Effector CD4-positive, alpha-beta T cell (primary cell): ENCODE measurements at places on chromosomes 5 and 9.

DNA sequence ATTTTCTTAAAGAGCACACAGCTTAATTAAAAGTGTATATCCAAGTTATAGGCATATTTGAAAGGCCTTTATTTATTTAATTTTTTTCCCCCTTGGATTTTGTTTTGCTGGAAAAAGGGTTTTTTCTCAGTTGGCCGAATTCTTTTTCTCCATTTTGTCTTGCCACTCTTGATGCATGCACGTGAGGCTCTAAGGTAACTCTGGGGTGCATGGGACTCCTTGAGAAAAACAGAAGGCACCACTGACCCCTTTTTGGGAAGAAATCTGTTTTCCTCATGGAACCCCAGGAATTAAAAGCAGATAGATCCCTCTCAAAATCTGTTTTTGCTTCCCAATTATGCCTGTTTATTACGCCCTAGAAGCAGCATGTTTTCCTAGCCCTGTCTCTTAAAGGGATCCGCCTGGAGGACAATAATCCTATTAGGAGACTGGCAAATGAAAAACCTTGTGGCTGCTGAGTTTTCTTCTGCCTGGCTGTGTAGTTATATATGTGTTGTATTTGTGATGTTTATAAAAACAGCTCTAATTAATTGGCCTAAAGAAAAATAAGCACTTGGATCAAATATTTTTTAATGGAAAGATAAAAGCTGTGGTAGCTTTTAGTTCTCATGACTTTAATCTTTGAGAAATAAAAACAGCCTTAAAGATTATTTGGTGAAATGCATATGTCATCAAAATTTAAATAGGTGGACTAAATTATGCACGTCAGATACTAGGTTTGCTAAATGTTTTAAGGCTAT is 435.1 kb upstream of the CDH9 start:
- no peak for DNase-seq

GRCh38 chr9:112831281-112831851 is 59.3 kb downstream of the SLC46A2 start:
- no peak for DNase-seq

DNA sequence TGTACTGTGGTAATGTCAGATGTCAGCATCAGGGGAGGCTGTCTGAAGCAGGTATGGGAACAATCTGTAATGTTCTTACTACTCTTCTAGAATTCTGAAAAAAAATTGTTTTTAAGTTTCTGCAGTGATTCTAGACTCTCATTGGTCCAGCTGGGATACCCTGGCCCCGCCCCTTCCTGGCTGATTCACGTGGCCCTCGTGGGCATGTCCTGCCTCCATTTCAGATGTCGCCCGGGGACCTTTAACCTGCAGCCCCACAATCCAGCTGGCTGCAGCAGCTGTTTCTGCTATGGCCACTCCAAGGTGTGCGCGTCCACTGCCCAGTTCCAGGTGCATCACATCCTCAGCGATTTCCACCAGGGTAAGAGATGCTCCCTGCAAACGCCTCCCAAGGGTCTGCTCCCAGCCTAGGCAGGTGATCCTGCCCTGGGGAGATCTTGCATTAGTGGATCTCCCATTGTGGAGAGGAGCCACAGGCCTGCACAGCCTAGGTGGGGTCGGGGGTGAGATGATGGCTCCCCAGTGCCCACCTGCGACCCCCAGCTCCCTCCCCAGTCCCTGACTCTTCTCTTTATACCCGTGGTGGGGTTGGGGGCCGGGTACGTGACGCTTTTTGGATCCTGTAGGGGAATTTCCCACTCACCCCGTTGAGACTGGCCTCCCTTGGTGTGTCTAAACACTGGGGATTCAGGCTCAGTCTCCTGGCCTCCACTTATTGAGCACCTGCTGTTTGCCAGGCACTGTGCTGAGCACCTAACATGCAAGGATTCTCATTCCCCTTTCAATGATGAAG is 36.5 kb downstream of the LAMC3 start:
- no peak for DNase-seq

- DNase-seq = peak; percentile 43
Observed at GRCh38 chr5:151094030-151094851, 13.4 kb upstream of the TNIP1 start.

DNA sequence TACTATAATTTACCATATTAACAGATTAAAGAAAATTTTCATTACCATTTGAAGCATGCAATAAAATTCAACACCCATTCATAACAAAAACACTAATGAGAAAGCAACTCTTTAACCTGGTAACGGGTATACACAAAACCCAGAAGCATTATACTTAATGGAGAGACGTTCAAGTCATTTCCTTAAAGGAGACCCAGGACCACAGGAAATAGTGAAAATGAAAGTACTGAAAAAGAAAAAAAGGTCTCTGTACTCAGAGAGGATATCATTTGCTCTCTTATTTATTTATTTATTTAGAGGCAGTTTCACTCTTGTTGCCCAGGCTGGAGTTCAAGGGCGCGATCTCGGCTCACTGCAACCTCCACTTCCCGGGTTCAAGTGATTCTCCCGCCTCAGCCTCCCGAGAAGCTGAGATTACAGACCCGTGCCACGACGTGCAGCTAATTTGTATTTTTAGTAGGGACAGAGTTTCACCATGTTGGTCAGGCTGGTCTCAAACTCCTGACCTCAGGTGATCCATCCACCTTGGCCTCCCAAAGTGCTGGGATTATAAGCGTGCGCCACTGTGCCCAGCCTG is 61.6 kb downstream of the SETX start:
- no peak for DNase-seq

- no peak for DNase-seq
Observed at GRCh38 chr9:92463984-92464383, 18.3 kb downstream of the ASPN start.
